ENCODE measurements at places on chromosomes 1 and 21.

DNA sequence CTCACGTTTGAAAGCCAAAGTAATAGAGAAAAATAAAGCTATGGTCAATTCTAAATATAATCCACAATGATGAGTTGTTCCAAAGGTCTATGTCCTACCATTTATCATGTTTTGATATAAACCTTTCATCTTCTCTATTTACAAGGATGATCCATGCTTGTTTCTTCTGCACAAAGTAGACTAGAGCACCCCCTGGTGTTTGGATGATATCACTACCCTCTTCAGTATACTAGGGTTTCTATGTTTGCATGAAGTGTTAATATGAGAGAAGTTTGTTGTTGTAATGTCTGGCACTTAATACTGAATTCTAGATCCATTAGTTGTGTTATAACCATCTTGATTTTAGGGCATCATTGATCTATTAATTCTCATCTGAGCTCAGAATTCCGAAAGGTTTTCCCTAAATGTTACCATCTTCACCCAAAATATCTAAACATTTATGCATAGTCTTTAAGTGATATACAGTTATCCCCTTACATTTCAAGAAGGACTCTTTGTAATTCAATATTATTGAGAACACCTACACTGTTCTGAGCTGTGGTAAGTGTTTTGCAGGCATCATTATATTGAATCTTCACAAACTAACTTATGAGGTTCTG, 21.1 kb downstream of the CLDN8 start:
- H3K36me3 ChIP-seq = no peaks in the 10 kb centered on the region
- no peaks in the 10 kb centered on the region for H3K4me1 ChIP-seq
- no peak overlapping the region for H3K27ac ChIP-seq
- no peak overlapping the region for H3K4me3 ChIP-seq

- H3K36me3 ChIP-seq = no peaks in the 10 kb centered on the region
- DNase-seq = no peak
- H3K27me3 ChIP-seq = no peaks in the 10 kb centered on the region
- H3K4me3 ChIP-seq = no peak overlapping the region
Observed at GRCh38 chr1:165539908-165540307, 3.9 kb upstream of the LRRC52 start.

DNA sequence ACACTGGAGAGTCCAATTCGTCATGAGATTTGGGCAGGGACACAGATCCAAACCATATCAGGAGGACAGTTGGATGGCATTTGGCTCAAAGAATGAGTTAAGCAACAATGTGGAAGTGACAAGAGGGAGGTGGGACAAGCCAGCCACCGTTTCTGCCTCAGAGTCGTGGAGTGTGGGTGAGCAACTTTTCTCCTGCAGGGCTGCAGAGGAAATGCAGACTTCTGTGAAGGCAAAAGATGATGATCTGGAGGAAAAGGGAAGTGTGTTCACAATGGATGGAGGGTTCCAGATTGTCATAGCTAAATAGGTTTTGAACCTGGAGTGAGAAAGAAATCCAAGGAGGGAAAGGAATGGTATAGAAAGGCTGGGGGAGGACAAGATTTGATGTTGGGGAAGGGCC, 16.4 kb upstream of the KANK4 start:
- H3K36me3 ChIP-seq = no peaks in the 10 kb centered on the region
- no peak for DNase-seq
- H3K27me3 ChIP-seq = no peaks in the 10 kb centered on the region
- no peak overlapping the region for H3K27ac ChIP-seq
- H3K4me3 ChIP-seq = no peak overlapping the region

- no peaks in the 10 kb centered on the region for H3K4me1 ChIP-seq
- H3K4me3 ChIP-seq = no peak overlapping the region
- H3K36me3 ChIP-seq = no peaks in the 10 kb centered on the region
- H3K27me3 ChIP-seq = peaks cover 62% of the 10 kb centered on the region
Observed at GRCh38 chr1:2128189-2128901, 66.2 kb downstream of the FAAP20 start.

- no peaks in the 10 kb centered on the region for H3K4me1 ChIP-seq
- H3K27me3 ChIP-seq = no peaks in the 10 kb centered on the region
- no peak overlapping the region for H3K27ac ChIP-seq
- H3K36me3 ChIP-seq = no peaks in the 10 kb centered on the region
- DNase-seq = no peak
Observed at GRCh38 chr1:55466373-55466772, 251.2 kb upstream of the USP24 start.

DNA sequence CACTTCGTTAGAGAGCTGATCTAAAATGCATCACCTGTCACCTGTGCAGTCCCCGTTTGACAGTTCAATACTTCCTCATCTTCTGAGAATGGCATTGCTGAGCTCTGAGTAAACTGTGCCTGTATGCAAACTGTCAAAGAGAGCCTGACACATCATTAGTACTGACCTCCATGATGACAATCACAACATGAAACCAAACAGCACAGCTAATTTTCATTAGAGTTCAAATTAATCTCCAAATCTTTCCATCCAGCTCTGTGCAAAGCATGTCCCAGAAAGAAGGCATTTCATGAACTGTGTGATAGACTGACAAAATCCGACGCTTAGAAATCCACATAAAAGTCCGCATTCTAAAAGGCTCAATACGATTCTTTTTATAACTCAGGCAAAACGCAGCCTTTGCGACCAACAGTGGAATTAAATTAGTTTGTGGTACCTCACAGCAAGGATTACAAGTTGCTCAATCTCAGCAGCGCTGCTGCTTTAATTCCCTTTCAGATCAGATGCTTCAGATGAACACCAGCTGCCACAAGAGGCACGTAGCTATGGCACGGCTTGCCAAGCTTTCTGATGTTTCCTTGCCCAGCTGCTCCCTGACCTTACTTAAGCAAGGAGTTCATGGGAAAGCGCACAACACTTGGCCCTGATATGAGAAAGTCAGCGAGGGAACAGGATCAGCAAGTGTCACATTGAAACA, 765.5 kb upstream of the PRMT6 start:
- no peak for DNase-seq
- H3K27ac ChIP-seq = no peak overlapping the region
- H3K4me3 ChIP-seq = no peak overlapping the region
- H3K27me3 ChIP-seq = no peaks in the 10 kb centered on the region
- no peaks in the 10 kb centered on the region for H3K4me1 ChIP-seq

DNA sequence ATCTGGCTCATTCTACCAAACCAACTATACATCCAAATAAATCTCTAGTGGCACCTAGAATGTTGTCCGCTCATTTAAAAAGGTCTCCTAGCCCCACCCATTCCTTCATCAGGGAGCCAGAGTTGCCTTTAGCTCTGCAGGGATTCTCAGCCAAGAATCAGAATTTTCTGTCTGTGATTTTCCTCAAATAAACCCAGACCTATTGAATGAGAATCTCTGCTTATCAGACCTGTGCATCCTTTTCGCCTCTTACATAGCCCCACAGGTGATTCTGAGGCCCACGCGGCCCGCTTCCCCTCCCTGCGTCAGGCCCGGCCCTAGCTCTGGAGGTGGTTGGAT, 410 bp upstream of the TDRD5 start:
- no peak overlapping the region for H3K27ac ChIP-seq
- no peak overlapping the region for H3K4me3 ChIP-seq
- no peak for DNase-seq
- H3K27me3 ChIP-seq = no peaks in the 10 kb centered on the region
- H3K36me3 ChIP-seq = no peaks in the 10 kb centered on the region

DNA sequence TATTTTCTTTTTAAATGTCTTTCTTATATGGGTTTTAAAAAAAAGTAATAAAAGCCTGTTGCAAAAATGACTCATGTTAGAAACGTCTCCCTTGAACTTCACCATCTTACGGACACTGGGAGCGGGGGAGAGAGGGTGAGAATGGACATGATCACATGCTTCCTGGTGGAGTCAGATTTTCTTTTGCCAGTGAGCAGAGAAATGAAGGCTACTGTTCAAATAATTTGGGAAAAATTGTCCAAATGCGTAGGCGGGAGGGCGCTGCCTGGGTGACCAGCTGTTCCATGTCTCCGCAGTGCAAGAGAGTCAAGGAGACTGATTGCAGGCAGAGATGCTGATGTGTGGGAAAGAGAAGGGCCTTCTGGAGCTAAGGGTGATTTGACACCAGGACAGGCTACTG, 23.1 kb downstream of the EIF2D start:
- H3K36me3 ChIP-seq = peaks cover 42% of the 10 kb centered on the region
- H3K27ac ChIP-seq = no peak overlapping the region
- no peak overlapping the region for H3K4me3 ChIP-seq
- no peak for DNase-seq
- H3K4me1 ChIP-seq = no peaks in the 10 kb centered on the region

DNA sequence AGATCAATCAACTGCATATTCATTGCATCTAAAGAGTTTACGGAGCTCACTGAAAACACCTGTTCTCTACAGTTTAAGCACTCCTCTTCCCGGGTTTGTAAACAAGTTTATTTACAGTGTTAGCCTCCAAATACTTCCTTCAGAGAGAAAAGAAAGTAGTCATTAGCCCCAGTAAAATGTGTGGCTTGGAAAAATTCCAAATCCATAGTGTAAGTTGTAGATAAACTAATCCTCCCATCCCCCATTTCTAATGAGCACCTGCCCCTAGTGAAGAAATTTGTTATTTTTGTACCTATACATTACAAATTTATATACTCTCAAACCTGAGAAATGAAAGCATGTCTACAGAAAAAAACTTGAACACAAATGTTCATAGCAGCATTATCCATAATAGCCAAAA, 21.9 kb downstream of the PUM1 start:
- H3K27ac ChIP-seq = no peak overlapping the region
- no peaks in the 10 kb centered on the region for H3K27me3 ChIP-seq
- no peak overlapping the region for H3K4me3 ChIP-seq
- no peak for DNase-seq
- no peaks in the 10 kb centered on the region for H3K4me1 ChIP-seq
- 0 out of 2 replicates have a peak, but pooled peaks cover 3% of the 10 kb centered on the region for H3K36me3 ChIP-seq

DNA sequence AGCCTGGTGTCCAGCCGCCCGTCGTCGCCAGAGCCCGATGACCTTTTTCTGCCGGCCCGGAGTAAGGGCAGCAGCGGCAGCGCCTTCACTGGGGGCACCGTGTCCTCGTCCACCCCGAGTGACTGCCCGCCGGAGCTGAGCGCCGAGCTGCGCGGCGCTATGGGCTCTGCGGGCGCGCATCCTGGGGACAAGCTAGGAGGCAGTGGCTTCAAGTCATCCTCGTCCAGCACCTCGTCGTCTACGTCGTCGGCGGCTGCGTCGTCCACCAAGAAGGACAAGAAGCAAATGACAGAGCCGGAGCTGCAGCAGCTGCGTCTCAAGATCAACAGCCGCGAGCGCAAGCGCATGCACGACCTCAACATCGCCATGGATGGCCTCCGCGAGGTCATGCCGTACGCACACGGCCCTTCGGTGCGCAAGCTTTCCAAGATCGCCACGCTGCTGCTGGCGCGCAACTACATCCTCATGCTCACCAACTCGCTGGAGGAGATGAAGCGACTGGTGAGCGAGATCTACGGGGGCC, 1.2 kb downstream of the OLIG2 start:
- no peak for DNase-seq
- no peaks in the 10 kb centered on the region for H3K4me1 ChIP-seq
- H3K27me3 ChIP-seq = peaks cover 68% of the 10 kb centered on the region
- H3K27ac ChIP-seq = no peak overlapping the region

GRCh38 chr1:205455581-205456382, at the start of gene BLACAT1:
Gene BLACAT1, minus strand, starts transcription at chr1:205456045.
- peaks cover 83% of the 10 kb centered on the region for H3K27me3 ChIP-seq
- H3K4me1 ChIP-seq = peaks cover 5% of the 10 kb centered on the region
- no peaks in the 10 kb centered on the region for H3K36me3 ChIP-seq
- no peak for DNase-seq
- H3K27ac ChIP-seq = no peak within 1 kb of the TSS
- H3K4me3 ChIP-seq = no peak within 1 kb of the TSS

- H3K27me3 ChIP-seq = peaks cover 18% of the 10 kb centered on the region
- H3K27ac ChIP-seq = no peak overlapping the region
- H3K4me1 ChIP-seq = no peaks in the 10 kb centered on the region
- no peak for DNase-seq
- H3K4me3 ChIP-seq = no peak overlapping the region
- H3K36me3 ChIP-seq = peaks cover 7% of the 10 kb centered on the region
Observed at GRCh38 chr21:44766014-44766817, 35.4 kb downstream of the UBE2G2 start.
